ENCODE measurements at places on chromosomes 1 and 21.

DNA sequence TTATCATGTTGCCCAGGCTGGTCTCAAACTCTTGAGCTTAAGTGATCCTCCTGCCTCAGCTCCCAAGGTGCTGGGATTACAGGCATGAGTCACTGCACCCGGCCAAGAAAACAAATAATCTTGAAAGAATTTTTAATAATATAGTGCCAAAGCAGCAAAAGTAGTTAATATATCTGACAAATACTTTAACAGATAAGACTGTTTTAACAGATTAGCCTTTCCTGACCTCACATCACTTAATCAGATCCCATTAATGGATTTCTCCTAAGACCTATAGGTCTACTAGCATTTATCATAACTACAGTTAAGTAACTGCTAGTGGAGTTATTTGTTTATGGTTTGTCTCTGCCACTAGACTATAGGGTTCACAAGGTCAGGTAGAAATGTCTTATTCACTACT lies 61.1 kb upstream of the HP1BP3 start:
- DNase-seq: no peak

GRCh38 chr1:209808059-209808581 lies 2.2 kb upstream of the IRF6 start:
- DNase-seq: no peak

DNA sequence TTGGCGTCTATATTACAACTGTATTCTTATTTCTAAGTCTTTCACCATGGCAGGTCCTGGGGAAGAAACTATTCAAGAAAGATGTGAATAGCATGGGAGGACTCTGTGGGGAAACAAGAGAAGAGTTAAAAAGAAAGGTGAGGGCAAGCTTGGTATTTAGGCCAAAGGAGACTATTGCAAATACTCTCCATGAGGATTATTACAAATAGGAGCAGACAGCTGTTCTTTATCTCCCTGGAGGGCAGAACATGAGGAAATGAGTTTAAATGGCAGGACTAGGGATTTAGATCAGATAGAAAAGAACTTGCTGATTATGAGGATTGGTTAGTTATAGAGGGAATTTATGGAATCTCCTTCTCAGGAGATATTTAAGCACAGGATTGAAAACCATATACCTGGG lies 186.8 kb downstream of the CDC7 start:
- no peak for DNase-seq

- no peak for DNase-seq
Measured at GRCh38 chr1:29674627-29675326, 438.5 kb downstream of the PTPRU start.

GRCh38 chr1:183227422-183228346 lies 41.6 kb downstream of the LAMC2 start:
- no peak for DNase-seq

- no peak for DNase-seq
Measured at GRCh38 chr1:220579317-220579716, 51.4 kb downstream of the MARK1 start.

- DNase-seq: no peak
Measured at GRCh38 chr21:15149600-15150224, 84.9 kb upstream of the NRIP1 start.

GRCh38 chr1:20089328-20090077 lies 19.5 kb downstream of the PLA2G5 start:
- no peak for DNase-seq

DNA sequence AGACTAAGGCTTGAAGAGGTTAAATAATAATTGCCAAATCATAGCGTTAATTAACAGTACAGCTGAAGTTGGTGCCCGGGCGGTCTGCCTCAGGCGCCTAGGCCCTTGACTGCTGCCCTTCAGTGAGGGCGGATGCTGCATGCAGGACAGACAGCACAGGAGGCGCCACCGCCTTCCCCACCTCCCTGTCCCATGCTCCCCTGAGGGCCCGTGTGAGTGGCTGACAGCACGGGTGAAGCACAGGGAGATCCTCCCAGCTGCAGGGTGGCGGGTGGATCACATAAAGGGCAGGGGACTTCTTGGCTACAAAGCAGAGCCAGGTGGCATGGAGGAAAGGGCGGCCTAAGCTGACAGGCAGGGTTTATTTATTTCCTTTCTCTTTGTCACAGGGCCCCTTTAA lies 49.1 kb downstream of the DDX20 start:
- DNase-seq: no peak

GRCh38 chr1:205939690-205940330 lies 3.4 kb downstream of the SLC26A9 start:
- DNase-seq: no peak

DNA sequence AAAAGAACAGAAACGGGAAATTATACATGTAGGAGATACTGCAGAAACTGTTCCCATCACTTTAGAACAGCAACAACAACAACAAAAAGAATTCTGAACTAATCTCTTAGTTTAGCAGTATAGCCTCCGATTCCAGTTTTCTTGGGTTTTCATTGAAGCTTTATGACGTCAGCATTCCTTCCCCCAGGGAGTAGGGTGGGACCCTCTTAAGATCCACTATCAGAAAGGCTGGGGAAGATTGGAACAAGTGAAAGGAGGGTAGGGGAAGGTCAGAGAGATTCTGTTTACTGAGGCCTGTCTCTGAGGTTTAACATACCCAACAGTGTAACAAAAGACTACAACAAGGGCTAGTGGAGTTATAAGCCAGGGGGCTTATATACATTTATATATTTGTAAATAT lies 121.4 kb upstream of the OLFM3 start:
- DNase-seq: no peak

- peak; percentile 79 for DNase-seq
Measured at GRCh38 chr1:32984455-32985171, 20.0 kb upstream of the RNF19B start.

GRCh38 chr1:213883618-213884017 lies 104.2 kb upstream of the PROX1 start:
- no peak for DNase-seq

GRCh38 chr1:185534801-185535200 lies 199.4 kb upstream of the HMCN1 start:
- no peak for DNase-seq

DNA sequence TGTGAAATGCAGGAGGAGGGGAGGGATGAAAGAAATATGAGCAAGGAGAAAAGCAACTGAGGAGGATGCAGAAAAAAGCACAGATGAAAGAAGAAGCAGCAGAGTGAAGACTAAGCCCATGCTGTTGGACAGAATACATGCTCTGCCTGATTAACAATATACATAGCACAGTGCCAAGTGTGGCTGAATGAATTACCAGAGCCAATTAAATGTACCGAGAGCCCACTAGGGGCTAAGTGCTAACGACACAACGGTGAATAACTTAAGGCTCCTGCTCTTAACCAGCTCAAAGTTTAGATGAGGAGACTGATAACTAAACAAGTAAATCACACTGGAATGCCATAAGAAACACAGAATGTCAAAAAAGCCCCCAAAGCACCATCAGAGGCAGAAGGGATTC lies 15.6 kb downstream of the CADM3 start:
- no peak for DNase-seq

DNA sequence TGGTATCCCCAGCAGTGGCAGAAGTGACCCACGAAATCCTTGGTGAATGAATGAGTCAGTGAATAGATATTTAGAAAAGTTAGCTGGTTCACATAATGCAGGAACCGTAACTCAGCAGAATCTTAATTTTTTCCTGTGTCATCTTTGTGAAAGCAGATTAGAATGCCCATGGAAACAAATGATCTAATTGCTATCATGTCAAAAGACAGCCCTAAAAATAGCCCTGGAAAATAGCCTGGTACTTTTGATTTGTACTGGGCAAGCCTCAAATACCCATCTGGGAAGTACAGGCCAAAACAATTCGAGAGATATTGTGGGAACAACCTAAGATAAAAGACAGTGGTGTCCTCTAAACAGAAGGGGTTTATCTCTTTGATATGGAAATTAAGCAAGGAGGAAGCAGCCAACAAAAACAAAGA lies 21.1 kb downstream of the FYB2 start:
- DNase-seq: no peak

- no peak for DNase-seq
Measured at GRCh38 chr1:77614037-77614436, 68.4 kb downstream of the ZZZ3 start.

GRCh38 chr1:210706246-210706645 lies 377.5 kb downstream of the HHAT start:
- DNase-seq: no peak

DNA sequence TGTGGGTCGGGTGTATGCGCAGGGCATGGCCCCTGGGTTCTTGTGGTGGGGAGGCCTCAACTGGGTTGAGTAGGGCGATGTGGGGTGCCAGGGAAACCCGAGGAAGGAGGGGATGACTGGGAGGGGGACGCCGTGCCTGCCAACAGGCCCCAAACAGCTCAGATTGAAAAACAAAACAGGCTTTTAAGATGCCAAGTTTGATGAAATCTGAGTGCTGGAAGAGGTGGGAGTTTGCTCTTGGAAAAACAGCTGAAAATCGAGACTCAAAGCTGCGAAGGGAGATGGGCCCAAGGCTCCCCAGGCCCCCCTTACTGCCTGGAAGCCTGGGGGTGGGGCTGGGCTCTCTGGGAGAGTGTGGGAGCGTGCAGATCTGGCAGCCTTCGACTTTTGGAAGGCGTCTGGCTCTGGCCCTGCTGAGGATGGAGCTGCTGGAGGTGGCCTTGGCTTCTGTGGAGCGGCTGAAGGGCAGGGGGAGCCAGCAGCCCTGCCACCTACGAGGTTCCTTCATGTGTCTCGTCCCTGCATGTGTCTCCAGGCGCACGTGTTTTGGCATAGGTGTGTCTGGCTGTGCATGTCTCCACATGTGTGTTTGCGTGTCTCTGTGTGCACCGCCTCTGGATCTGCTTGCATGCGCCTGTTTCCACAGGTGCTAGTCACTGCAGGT lies 33.3 kb downstream of the PTPRF start:
- no peak for DNase-seq

DNA sequence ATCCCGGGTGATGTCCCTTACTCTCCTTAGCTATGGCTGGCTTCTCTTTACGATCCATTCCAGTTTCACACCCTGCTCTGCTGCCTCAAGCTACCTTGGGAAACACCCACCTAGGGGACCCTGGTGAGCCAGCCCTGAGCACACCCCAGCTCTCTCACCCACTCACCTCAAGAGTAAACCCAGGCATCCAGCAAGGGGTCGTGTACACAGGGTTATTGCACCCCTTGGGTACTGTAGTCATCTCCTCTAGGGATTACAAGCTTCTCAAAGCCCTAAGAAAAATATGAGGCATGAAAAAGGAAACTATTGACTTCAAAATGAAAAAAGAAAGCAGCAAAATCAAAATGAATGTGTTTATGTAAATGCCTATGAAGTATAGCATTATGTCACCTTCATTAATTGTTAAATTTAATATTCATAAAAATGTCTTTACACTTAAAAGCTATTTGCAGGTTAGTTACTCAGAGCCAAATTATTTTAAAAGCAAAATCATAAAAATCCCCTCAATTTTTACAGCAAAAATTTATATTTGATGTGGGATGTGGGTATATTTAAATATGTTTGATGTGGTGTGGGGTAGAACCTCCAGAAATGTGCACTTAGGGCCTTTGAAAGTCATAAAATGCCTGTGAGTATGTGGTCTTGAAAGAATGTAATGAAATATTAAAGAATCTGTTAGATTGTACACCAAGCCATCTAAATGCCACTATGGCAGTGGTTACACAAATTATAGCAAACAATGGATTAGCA lies 190.3 kb downstream of the C1orf94 start:
- no peak for DNase-seq

DNA sequence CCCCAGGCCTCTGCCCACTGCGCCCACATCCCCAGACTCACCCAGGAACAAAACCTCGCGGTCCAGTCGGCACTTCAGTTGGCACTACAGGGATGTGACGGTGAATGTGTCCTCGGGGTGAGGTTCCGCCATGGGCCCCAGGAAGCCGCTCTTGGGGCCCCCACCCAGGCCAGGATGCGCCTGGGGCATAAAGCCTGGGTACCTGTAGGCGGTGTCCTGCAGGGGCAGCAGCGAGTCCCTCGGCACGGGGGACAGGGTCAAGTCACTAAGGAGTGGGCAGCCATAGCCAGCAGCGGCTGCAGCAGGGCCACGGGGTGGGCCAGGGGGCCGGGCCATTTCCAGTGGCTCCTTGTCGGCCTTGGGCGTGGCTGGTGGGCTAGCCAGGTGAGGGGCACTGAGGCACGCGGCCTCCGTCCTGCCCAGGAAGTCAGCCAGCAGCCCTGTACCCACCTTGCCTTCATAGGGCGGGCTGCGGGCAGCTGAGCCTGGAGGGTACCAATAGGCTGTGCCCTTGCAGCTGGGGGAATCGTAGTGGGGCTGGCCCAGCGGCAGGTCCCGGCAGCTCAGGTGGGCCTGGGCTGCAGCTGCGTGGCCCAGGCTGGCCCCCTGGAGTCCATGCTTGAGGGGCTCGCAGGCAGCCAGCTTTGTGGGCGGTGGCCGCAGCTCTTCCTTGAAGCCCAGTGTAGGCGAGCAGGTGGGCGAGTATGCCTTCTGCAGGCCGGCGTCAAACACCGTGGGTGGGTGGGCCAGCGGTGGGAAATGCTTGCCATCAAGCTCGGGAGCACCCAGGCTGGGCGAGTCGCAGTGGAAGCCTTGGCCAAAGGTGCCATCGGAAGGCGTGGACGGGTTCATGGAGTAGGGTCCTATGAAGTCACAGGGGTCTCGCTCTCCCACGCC lies 56.5 kb downstream of the AHDC1 start:
- no peak for DNase-seq
